ENCODE measurements at places on chromosomes 12 and 14.

- DNase-seq = no peak
Measured at GRCh38 chr12:9969673-9970072, 1.5 kb upstream of the CLEC12A start.

- no peak for DNase-seq
Measured at GRCh38 chr14:76984297-76984696, 44.2 kb downstream of the IRF2BPL start.

- no peak for DNase-seq
Measured at GRCh38 chr12:32612658-32613614, 66.2 kb upstream of the DNM1L start.

DNA sequence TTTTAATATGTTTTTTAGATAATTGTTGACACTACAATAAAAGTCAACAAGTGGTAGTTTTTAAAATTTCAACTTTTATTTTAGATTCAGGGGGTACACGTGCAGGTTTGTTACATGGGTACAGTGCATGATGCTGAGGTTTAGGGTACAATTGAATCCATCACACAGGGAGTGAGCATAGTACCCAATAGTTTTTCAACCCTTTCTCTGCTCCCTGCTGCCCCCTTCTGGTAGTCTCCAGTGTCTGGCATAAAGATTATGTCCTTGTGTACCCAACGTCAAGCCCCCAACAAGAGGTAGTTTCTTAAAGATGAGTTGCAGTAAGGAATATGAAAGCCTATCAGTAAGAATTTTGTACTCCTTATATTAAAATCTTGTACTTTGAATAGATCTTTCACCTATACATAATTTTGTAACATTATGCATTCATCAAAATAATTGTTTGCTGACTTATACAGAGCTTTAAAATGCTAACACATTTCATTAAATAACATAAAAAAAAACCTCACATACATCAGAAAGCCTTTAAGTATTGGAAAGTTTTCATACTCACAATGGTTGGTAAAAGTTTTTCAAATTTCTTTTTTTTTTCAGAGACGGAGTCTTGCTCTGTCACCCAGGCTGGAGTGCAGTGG, 5.4 kb upstream of the RALGAPA1 start:
- peak; percentile 66 for DNase-seq

GRCh38 chr12:105025890-105026289, 39.8 kb downstream of the NOPCHAP1 start:
- no peak for DNase-seq

All from activated T-cell treated with anti-CD3 and anti-CD28 coated beads for 48 hours (primary cell).